ENCODE measurements at places on chromosomes 4 and X.

GRCh38 chr4:106287353-106287969 lies 28.5 kb downstream of the TBCK start:
- no peak for DNase-seq

DNA sequence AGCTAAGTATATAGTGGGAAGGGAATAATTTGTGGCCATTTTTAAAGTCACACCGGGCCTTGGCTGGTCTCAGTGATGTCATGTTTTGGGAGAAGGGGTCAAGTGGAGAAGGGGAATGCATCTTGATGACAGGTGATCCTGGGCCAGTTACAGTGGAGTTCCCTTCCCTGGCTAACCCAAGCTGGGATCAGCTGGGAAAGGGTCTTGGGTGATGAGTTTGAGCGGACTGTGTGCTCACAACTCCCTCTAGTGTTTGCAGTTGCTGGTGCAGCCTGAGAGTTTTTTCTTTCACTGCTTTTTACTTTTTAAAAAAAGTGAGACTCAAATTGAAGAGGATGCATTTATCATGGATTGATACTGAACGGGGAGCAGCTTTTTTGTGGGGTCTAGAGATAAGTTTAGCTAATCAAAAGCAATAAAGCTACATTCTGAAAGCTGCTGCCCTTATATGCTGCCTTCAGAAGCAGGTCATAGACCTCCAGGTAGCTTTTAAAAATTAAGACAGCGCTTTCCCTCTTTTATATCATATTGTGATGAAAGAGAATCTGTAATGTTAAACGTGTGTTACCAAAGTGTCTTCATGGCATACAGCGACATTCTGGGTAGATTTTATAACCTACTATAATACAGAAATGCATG lies 164.7 kb downstream of the DCLK2 start:
- DNase-seq: no peak

GRCh38 chr4:155789391-155789790 lies 30.6 kb downstream of the GUCY1B1 start:
- DNase-seq: no peak

GRCh38 chr4:181688432-181688831 lies 554.8 kb upstream of the TENM3 start:
- no peak for DNase-seq

DNA sequence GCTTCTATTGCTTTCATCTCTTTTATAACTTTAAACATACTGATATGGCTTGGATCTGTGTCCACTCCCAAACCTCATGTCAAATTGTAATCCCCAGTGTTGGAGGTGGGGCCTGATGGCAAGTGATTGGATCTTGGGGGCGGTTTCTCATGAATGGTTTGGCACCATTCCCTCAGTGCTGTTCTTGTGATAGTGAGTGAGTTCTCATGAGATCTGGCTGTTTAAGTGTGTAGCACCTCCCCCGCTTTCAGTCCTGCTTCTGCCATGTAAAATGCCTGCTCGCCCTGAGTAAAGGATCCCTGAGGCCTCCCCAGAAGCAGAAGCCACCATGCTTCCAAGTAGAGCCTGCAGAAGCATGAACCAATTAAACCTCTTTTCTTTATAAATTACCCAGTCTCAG lies 17.7 kb downstream of the MND1 start:
- no peak for DNase-seq

Data from cerebellar nuclear complex (tissue), 1 donor.